Tibial artery (tissue), 4 donors: ENCODE measurements at places on chromosomes 16 and 17.

DNA sequence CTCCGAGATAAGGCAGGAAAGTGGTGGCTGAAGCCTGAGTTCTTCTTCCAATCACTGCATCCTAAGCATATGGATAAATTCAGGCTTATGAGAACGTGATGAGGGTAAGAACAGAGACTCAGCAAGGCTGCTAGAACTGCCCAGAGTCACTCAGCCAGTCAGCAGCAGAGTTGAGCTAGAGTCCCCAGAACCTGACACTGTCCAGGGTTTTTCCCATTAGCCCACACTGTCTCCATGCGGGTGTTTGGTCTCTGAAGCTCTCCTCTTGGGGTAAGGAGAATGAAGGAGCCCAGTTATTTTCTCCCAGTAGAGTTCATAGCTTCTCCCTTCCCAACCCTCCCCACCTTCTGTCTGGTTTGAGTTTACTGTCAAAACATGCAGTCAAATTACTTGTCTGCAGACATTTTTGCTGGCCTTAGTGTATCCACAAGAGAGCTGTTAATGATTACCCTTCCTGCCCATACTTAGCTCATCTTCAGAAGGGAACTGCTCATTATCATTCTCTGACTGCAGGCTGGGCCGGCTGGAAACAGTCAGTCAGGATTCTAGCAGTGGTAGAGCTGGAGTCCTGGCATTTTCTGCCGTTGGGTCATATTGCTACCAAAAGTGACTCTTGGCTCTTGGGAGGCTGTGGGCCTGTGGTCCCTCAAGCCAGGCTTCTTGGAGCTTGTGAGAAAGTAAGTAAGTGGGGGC, 460.0 kb downstream of the HS3ST3B1 start:
- DNase-seq: no peak

GRCh38 chr16:67736858-67737257, 17.7 kb upstream of the GFOD2 start:
- no peak for DNase-seq

DNA sequence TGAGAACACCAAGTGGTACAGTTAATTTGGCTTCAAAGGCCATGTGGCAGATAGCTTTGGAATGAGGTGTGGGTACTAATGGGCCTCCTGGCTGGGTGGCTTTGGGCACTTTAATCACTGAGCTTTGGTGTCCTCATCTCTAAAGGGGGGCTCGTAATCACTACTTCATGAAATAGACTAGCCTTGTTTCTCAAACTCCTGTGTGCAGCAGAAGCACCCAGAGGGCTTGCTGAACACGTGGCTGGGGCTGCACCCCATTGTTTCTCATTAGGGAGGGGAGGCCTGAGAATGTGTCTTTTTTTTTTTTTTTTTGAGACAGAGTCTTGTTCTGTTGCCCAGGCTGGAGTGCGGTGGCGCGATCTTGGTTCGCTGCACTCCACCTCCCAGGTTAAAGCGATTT, 5.8 kb downstream of the EPN2 start:
- DNase-seq: no peak

- no peak for DNase-seq
Measured at GRCh38 chr16:677316-678190, 2.1 kb downstream of the RHBDL1 start.

- peak; percentile 59 for DNase-seq
Measured at GRCh38 chr17:80943346-80944145, 48.1 kb upstream of the CHMP6 start.

GRCh38 chr16:9050102-9050830, 41.2 kb upstream of the HAPSTR1 start:
- DNase-seq: no peak

DNA sequence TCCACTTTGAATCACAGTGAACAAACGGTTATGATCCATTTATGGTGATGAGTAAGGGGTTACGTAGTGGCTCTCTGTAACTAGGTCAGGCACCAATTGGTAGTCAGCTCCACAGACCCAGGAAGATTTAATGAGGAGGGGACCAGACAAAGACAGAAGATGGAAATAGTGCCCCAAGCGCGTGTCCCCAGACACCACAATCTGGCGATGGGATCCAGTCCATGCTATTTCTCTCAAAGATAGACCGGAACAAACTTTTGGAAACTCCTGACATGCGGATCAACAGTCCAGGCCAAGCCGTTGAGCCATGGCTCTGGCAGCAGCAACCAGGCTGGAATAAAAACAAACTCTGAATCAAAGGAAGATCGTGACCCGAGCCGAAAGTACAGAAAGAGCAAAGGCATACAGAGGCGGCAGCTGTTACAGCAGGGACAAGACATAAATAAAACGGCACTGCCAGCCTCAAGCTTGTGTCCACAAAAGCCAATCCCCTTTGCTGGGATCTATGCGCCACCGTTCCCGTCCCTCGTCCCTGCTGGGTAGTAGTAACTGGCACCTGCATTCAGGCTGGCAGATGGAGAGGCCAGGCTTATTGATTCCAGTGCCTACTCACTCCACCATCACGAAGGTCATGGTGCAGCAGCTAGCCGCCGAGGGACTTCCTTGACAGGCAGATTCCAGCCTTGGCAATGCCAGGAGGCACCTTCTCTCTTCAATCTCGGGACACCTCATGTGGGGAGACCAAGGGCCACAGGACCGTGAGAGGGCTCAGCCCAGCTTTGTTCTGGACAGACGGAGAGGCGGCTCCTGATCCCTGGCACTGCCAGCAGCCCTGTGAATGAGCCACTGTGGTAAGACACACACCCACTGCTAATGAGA, 50.2 kb downstream of the CDH11 start:
- peak; percentile 75 for DNase-seq

GRCh38 chr17:78020717-78021108, 62.2 kb downstream of the TNRC6C start:
- no peak for DNase-seq

DNA sequence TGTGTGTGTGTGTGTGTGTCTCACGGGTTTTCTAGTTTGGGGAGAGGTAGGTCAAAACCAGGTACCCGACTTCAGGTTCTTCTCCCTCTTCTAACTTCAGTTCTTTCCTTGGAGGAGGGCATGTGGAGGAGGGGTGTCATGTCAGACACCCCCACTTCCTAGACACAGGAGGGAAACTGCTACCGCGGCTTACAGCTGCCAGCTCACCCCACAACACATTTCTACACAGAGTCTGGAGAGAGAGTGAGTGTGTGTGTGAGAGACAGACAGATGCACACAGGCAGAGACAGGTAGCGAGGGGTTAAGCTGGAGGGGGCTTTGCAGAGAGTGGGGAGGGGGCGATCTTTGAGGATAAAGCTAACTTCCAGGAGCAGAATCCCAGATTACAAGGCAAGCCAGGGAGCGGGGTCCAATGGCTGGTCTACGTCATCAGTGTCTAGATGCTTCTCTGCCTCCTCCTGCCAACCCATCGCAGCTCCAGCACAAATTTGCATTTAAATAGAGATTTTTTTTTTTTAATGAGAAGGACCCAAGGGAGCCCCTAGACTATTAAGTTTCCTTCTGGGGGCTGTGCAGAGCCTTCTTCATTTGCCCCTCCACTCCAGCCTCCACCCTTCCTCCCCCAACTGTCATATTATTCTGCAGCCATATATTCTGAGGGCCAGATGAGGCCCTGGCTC, 48.9 kb downstream of the MRM1 start:
- no peak for DNase-seq

GRCh38 chr17:14152721-14153120, 83.4 kb downstream of the COX10 start:
- DNase-seq: no peak

DNA sequence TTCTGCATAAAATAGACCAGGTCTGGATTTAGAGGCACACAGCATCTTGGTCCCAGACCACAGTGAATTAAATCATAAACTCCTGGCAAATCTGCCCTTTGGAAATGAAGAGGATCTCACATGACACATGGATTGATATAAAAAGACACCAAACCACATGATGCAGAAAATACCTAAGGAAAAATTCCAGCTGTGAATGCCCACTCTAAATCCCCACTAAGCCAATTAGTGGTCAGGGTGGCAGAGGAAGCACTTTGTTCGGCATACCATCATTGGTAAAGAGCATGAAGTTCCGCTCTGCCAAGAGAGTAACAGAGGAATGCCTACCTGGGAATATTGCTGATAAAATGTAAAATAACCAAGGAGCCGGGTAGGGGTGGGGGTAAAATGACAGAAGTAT, 32.4 kb upstream of the NOL11 start:
- DNase-seq: no peak

- DNase-seq: no peak
Measured at GRCh38 chr17:61209525-61209924, 190.1 kb upstream of the TBX2 start.

- DNase-seq: no peak
Measured at GRCh38 chr17:74198694-74199093, 4.8 kb upstream of the RPL38 start.

DNA sequence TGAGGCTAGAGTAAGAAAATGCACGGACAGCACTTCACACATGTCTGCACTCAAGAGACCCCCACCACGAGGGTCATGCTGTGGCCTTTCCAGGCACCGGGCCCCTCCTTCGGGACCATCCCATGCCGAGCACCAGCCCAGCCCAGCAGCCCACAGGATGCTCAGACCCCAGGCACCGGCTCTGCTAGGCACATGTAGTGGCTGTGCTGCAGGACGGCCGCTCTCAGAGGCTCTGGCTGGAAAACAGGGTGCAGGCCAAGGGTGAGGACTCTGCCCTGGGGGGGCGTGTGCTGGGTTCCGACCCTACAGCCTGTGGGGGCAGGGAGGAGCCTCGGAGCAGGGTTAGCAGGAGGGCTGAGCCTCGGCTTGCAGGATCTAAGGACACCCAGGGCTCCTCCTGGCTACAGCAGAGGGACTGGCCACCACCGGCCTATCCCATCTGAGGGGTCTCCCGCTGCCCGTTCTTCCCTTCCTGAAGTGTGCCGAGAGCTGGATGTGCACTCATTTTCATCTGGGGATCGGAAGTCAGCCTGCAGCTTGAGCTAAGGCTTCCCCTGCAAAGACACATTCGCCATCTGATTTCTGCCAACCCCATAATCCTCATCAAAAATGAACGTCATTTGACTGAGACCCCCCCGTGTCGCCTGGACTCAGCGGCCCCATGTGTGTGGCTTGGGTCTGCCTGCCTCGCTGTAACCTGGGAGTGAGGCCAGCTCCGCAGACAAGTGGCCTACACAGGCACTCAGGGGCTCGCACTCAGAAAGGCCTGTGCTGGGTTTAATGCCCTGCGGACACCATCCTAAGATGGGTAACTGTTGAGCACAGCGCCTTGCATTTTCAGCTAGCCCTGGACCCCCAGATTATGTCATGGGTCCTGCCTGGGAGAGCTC, 293.1 kb upstream of the FOXF1 start:
- DNase-seq: no peak

DNA sequence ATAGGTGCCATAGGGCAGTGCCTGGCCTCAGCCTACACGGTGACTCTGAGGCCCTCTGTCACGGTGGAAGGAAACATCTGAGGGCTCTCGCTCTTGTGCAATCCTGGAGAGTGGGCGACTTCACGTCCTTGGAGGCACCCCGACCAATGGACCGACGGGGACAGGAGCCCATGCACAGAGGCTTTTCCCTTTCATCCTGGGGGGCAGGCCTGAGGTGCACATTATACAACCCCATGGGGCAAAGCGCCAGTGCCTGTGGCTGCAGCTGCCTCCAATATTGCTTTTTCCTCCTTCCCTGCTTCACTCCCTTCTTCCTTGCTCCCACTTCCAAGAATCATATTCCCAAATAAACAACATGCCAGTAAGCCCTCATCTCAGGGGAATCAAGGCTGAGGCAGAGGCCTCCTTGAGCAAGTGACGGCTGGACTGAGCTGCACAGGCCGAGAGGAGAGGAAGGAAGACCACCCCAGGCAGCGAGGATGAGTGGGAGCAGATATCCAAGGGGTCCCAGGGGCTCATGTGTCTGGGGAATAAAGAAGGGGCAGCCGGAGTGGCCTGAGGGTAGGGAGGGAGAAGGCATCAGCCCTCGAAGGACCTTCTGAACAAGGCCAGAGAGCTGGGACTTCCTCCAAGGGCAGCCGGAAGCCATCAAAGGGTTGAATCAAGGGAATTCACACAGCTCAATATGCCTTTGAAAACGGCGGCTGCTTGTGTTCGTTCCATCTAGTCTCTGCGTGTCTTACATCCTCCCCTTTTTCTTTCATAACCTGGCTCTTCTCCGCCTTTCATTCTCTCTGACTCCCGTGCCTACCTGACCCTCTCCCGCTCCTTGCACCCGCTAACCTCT, 42.6 kb upstream of the RPL38 start:
- peak; percentile 51 for DNase-seq

DNA sequence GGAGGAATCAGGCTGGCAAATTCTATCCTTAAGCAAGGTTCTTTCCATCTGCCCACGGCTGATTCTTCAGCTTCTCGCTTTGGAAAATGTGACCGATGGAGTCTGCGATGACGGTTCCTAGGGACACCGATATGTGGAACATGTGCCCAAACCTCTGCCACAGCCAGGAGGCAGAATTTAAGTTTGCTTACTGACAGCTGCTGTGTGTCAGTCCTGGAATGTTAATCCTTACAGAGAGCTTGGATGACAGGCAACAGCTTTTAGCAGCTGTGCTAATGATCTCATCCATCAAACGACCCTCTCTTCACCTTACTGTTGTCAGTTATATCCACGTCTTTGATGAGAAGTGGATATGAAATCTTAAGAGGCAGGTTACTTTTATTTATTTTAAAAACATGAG, 11.4 kb upstream of the MYH13 start:
- no peak for DNase-seq

DNA sequence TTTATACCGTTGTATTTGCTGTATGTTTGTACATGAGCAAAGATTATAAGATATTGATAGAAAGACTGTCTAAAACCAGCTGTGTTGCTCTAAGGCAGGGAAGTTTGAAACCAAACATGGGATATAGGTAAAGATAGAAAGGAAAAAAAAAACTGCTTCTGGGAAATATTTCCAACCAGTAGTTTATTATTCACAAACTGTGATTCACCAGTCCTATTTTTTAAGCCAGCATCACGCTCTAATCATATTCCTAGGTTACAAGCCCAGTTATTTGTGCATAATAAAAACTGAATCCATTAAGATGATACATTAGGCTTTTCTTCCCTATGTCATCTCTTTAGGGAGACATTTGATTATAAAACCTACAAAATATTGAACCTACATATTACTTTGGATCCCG, 4.0 kb downstream of the ERN1 start:
- DNase-seq: no peak

DNA sequence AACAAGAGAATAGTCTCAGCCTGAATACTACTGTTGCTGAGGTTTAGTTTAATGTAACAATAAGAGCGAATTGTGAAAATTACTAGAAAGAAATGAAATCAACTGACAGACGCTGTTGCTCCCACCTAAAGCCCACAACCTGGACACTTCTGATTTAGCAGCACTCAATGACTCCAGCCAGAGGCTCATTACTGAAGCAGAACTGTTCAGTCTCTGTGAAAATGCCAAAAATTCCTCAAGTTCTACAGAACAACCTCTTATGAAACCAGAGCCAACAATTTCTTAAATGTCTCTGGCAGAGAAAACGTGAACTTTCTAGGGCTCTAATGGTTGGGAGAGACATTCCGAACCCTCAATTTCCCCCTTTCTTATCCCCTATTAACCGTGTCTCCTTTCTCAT, 9.9 kb downstream of the PSME3IP1 start:
- no peak for DNase-seq

- DNase-seq: peak; percentile 57
Measured at GRCh38 chr16:11476676-11477075, 110.0 kb downstream of the LITAF start.

GRCh38 chr17:50268026-50268425, 6.2 kb upstream of the TMEM92 start:
- no peak for DNase-seq
